ENCODE measurements at places on chromosomes 7 and 10.

DNA sequence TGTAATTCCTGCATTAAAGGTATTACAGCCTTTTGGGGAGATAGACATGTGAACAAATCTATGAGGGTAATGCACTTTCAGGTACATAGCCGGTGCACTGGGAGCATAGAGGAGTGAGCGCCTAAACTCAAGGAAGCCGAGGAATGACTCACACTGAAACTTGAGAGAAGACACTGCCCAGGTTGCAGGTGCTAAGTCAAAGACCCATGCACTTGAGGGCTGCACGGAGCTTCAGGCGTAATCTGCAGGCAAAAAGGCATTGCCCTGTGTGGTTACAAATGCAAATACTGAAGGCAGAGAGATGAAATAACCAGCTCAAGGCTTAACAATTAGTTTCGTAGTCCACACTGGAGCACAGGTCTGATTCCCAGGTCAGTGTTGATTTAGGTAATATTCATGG is 51.0 kb upstream of the OSBPL3 start:
- peak; percentile 49 for ATAC-seq

GRCh38 chr7:39609113-39609934 is 14.0 kb upstream of the RALA start:
- peak; percentile 39 for ATAC-seq

DNA sequence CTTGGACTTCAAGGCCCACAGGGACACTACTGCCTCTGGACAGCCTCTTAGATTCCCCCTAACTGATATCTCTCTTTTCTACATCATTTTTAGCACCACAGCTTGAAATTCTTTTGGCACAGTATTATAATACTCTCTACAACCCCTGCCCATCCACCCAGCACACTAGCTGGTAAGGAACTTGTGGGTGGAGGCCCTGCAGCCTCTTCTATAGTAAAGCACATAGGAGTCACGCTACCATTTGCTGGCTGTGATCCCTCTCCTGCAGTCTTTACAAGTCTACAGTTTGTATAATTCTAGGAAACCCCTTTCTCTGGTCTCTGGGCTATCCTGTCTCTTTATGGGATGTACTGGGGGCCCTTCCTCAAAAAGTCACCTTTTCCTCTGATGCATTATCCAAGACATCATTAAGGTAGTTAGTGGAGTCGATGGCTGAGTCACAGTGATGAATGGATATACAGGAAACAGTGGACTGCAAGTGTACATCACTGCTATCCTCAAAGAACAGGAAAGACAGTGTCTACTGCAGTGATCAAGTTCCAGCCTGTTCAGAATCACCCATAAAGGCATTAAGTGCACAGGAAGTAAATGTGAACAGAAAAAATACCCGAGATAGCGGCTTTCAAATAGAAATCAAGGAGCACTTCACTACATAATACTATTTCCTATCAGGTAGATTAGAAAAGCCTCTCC is 54.4 kb downstream of the STK17A start:
- ATAC-seq, result peak; percentile 88

GRCh38 chr7:82429408-82429807 is 14.2 kb downstream of the CACNA2D1 start:
- ATAC-seq, result no peak

DNA sequence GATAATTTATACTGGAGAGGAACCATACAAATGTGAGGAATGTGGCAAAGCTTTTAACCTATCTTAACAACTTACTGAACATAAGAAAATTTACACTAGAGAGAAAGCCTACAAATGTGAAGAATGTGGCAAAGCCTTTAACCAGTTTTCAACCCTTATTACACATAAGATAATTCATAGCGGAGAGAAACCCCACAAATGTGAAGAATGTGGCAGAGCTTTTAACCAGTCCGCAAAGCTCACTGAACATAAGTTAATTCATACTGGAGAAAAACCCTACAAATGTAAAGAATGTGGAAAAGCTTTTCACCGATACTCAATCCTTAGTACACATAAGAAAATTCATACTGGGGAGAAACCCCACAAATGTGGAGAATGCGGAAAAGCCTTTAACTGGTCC is 37.9 kb downstream of the ZNF138 start:
- no peak for ATAC-seq

GRCh38 chr7:6015917-6016652 is 7.0 kb downstream of the AIMP2 start:
- peak; percentile 36 for ATAC-seq

GRCh38 chr10:42898037-42898960 is 115.7 kb downstream of the BMS1 start:
- no peak for ATAC-seq

DNA sequence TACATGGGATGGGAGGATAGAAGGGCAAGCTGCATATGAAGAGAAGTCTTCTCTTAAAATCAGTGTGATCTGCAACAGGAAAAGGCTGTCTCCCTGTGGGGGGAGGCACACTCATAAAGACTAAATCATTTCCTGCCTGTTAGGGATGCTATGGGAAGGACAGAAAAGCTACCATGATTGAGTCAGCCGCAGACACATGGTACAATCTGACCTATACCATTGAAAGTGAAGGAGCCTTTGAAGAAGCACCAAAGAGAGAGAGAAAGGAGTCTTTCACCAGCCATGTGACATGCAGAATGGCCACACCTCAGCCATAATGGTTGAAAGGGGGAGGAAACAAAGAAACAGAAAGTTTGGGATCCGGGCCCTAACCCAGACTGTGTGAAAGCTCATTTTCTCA is 29.1 kb downstream of the NUDCD3 start:
- peak; percentile 88 for ATAC-seq

DNA sequence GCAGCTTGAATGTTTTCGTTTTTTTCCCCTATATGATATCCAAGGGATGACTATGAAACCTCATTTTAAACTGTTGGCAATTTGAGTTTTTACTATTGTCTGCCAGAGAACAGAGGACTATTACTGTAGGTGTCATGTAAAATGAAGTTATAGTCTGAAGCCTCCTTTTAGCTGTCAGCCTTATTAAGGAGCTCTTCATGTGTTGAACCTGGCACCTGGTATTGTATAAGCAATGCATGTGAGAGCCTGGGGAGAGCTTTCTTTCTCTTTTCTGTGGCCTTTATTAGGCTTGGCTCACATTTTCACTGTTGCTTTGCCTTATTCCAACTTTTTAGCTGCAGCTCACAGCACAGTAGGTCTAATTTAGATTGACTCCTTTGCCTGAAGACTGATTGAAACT is 119.1 kb upstream of the FOXP2 start:
- ATAC-seq, result no peak

DNA sequence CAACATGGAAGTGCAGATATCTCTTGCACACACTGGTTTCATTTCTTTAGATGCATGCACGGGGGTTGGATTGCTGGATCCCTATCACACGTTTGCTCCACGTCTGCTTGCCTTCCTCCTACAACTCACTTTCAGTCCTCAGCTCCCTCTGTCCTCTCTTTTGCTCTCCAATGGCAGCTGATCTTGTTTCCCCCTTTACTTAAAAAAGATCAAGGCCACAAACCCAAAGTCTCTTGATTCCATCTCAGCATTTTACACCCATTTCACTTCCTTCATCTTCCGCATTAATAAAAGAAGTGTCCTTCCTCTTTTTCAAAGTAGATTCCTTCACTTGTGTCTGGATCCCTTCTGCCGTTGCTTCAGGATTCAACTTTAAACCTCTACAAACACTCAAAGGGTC is 245.2 kb downstream of the DOCK4 start:
- no peak for ATAC-seq

GRCh38 chr7:2838451-2838850 is 5.7 kb downstream of the GNA12 start:
- no peak for ATAC-seq

DNA sequence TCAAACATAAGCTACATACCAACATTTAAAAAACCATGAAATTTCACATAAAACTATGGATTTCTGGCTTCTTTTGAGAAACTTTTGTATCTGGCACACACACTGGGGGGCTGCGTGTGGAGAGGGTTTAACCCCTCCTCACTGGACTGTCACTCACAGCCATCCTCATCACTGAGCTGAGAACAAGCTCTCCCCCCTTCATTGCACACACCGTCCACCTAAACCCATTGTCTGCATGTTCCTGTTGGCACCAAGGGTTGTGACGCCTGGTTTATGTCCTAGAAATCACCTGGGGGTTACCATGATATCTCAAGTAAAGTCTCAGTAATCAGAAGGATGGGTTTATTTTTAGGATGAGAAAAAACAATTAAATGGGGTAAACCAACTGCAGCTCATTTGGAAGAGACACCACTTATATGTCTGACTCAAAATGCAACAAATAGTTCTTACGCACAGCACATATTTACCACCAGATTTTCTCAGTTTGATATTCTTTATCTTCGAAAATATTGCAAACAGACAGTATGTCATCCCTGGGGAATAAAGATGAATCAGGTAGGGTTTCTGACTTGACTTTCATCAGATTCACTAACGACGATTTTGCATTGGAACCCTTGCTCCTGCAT is 218.5 kb upstream of the KLF6 start:
- ATAC-seq, result peak; percentile 57

- ATAC-seq, result no peak
These were observed 507.0 kb upstream of the KLF6 start for GRCh38 chr10:4291990-4292389.

GRCh38 chr10:80770239-80770638 is 232.5 kb downstream of the SH2D4B start:
- ATAC-seq, result no peak

DNA sequence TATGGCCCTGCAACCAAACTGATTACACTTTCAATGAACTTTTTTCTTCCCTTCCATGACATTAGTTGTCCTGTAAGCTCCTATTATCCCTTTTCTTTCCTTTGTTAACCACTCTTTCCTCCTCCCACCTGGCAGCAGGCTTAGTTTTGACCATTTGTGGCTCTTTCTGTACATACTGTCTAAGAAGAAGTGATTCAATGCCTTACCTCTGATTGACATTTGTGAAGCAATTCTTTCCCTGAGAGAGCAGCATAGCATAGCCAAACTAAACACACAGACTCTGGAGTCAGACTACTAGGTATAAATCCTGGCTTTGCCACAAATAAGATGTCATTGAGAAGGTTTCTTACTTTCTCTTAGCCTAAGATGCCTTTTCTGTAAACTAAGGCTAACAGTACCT is 48.9 kb downstream of the AHR start:
- no peak for ATAC-seq

DNA sequence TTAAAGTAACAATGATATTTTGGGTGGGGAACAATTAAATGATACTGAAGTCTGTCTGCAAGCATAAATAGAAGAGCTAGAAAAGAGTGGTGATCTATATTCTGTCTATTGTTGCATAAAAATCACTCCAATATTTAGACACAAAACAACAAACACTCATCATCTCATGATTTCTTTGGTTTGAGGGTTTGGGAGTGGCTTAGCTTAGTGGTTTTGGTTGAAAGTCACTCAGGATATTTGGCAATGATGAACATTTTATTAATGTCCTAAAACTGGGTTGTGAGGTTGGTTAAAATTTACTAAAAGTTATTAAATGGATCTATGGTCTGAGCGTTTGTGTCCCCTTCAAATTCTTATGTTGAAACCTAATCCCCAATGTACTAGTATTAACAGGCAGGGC is 54.7 kb upstream of the EGFR start:
- no peak for ATAC-seq

DNA sequence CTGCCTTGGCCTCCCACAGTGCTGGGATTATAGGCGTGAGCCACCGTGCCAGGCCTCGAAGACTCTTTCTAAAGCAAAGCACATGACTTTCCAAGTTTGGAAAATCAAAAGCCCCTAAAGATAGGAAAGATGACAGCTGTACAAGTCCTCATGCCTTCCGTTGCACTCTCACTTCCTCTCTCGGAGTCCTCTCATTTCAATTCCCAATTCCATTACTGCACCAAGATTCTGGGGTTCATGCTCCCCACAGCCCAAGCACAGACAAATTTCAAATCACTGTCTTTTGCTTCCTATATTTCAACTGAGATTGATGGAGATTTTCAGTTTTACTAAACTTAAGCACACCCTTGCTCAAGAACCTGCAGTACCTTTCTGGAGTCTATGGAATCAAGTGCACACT is 10.9 kb upstream of the PLAU start:
- no peak for ATAC-seq

DNA sequence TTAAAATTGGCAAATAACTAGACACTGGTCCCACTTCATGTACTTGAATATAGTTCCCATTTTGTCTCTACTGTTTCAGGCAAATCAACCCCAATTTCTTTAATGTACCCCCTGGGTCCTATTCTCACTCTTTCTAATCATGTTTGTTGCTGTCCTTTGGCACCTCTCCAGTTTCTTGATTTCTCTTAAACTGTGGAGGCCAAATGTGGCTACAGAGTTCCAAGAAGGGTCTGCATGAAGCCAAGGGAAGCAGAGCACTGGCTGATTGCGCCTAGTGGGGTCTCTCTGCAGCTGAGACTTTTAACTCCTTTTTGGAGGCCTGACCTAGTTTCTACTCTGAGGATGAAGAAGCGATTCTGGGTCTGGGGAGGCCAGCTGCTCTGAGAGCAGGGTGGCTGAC is 6.7 kb upstream of the ADAM12 start:
- ATAC-seq, result no peak

GRCh38 chr7:91519241-91520158 is 255.3 kb downstream of the FZD1 start:
- no peak for ATAC-seq

DNA sequence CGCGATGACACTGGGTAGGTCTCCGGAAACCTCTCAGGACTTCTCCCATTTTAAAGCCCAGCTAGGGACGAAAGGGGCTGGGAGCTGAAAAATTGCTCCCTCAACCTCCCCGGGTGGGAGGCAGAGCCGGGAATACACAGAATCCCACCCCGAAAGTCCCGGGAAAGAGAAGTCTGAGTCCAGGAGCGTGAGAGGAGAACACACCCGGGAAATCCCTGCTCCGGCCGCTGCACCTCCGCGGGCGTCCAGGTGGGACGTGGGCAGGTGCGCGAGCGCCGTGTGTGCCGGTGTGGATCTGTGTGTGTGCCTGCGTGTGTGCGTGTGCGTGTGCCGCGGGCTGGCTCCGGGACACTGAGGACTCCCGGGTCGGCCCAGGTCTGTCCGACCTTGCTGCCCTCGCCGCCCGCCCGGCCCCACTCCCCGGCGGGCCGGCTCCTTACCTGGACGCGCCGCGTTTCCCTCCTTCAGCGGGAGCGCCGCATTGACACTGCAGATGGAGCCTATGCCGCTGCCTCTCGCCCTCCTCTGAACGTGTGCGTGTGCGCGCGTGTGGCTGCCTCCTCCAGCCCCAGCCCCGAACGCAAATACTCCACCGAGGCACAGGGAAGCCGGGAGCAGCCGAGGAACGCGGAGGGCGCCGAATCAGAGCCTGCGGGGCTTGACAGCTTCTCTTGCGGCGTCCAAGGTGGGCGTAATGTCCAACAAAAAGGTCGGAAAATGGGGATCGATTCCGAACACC is at the start of gene PLXNA4:
TSS of gene PLXNA4 (minus strand) at position 489 of the 739 bp plus-strand sequence. CDS start 67,777 bp downstream, outside the sequence.
- peak; percentile 13 for ATAC-seq

GRCh38 chr10:62911210-62911963 is 95.2 kb upstream of the EGR2 start:
- ATAC-seq, result no peak

- ATAC-seq, result no peak
These were observed 238.2 kb downstream of the SEMA3D start for GRCh38 chr7:84948634-84949033.

- ATAC-seq, result no peak
These were observed 24.0 kb upstream of the EIF5AL1 start for GRCh38 chr10:79488336-79488735.
